ENCODE measurements at places on chromosomes 12 and 14.

DNA sequence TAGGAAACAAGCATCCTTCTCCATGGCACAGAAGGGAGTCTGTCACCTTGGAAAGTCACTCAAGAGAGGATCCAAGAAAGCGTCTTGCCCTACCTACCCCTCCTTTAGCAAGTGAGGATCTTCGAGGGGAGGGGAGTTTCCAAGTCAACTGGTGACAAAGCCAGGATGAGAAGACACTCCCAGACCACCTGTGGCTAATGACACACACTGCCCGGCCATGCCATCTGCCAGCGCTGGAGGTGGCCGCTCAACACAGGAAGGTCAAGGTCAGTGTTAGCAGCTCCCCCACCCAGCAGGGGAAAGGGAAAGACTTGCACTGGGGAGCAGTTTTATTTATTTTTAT lies 41.3 kb downstream of the ELK3 start:
- DNase-seq, result no peak

DNA sequence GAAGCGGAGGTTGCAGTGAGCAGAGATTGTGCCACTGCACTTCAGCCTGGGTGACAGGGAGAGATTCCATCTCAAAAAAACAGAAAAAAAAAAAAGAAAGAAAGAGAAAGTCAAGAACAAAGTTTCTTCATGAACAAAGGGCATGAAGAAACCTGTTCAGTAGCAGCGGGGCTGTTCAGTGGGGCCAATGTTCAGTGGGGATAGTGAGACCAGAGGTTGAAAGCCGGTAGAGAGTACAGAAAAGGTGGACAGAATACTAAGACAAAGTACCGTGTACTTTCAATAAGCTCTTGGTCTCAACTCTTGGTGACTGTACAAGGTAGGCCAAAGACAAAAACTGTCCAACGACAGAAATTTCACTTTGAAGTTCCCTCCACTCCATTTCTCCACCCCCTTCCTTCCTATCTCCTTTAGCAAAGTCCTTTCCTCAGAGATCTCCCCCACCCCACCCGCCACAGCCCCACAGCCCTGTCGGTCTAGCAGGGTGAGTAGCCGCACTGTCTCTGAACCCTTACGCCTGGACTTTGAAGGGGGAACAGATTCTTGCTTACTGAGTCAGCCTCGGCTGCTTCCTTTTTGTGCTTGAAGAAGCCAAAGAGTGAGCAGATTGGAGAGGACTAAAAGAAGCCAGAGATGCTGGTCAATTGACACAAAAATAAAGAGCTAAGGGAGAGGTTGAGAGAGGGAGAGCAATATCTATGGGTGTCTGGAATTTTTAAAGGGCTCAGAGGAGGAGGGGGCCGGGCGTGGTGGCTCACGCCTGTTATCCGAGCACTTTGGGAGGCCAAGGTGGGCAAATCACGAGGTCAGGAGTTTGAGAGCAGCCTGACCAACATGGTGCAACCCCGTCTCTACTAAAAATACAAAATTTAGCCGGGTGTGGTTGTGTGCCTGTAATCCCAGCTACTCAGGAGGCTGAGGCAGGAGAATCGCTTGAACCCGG lies 44.2 kb upstream of the FOS start:
- no peak for DNase-seq

- DNase-seq, result no peak
Measured at GRCh38 chr14:56073799-56074198, 44.4 kb upstream of the PELI2 start.

GRCh38 chr12:25687226-25687625 lies 134.1 kb upstream of the LMNTD1 start:
- no peak for DNase-seq

DNA sequence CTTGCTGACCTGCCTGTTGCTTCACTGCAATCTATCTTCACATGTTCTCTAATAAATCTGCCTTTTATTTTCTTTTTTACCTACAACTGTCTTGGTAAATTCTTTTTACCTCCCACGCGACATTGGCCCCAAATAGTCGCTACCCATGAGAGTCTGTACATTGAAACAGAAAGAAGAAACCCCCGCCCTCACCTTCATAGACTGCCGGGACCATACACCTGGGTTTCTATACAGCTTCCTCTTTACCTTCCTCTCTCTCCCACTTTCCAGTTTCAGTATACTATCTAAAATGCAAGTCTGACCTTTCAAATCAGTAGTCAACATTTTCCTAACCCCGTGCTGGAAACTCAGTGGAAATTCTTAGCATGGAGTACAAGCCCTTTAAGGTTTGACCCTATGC lies 4.8 kb downstream of the SLC8A3 start:
- DNase-seq, result no peak

GRCh38 chr14:35340616-35341453 lies 48.7 kb downstream of the PSMA6 start:
- no peak for DNase-seq

DNA sequence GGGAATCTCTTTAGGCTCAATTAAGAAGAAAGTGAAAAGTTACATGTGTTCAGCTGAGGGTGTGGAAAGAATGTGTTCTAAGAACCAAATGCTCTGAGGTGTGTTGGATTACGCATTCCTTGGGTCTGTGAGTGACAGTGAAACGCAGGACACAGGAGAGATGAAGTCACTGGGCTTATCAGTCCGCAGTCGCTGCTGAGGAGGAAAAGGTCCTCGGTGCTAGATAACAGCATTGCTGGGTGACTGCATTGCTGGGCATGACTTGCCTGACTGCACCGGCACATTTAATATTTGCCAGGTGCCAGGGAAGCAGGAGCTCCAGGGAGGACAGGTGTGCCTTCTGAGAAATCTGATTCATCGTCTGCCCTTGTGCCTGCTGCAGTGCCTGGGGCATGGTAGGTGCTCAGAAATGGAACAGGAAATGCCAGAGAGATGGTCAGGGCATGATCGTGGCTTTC lies 64.4 kb upstream of the FZD10 start:
- DNase-seq, result no peak

- no peak for DNase-seq
Measured at GRCh38 chr12:27931390-27931789, 41.1 kb downstream of the PTHLH start.
